ENCODE measurements at places on chromosomes 5 and 9. TPM values are rescaled to one million over a fixed set of nuclear protein-coding genes. Genes with fewer than 3 reads are reported as not detected.

FAM169A gene
- total RNA-seq: 8.9 TPM

CDO1 gene
- total RNA-seq: 16.3 TPM

RMRP gene
- total RNA-seq: 21,811 TPM

HTR1A gene
- not detected for total RNA-seq

PRR16 gene
- 10.4 TPM for total RNA-seq

BAG1 gene
- total RNA-seq: 199 TPM

PITX1 gene
- 0.18 TPM for total RNA-seq

TUSC1 gene
- total RNA-seq: 18.1 TPM

FBXO4 gene
- 4.1 TPM for total RNA-seq

LAMC3 gene
- 2.6 TPM for total RNA-seq

SGCD gene
- total RNA-seq: 151 TPM

C9 gene
- total RNA-seq: 0.70 TPM

DNA sequence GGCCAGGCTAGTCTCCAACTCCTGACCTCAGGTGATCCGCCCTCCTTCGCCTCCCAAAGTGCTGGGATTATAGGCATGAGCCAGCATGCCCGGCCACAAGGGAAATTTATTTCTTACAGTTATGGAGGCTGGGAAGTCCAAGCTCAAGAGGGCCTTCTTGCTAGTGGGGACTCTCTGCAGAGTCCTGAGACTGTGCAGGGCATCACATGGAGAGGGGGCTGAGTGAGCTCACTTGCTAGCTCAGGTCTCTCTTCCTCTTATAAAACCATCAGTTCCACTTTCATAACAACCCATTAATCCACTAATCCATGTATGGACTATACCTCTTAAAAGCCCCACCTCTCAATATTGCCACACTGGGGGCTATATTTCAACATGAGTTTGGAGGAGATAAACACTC is 5.1 kb upstream of the SPIN1 start:
- DNase-seq: no peak

DNA sequence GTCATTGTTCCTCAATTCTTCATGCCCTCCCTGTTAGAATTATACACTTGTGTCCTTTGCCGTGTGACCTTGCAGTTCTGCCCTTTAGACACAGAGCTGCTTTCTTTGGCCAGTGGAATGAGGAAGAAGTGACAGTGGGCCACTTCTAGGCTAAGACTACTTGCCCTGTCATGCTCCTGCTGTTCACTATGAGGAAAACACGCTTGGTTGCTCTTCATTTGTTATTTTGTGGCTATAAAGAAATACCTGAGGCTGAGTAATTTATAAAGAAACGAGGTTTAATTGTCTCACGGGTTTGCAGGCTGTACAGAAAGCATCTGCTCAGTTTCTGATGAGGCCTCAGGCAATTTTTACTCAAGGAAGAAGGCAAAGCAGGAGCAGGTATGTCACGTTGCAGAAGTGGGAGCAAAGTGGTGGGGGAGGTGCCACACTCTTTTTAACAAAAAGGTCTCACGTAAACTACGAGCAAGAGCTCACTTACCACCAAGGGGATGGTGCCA is 279.1 kb upstream of the DMAC1 start:
- DNase-seq: no peak

DNA sequence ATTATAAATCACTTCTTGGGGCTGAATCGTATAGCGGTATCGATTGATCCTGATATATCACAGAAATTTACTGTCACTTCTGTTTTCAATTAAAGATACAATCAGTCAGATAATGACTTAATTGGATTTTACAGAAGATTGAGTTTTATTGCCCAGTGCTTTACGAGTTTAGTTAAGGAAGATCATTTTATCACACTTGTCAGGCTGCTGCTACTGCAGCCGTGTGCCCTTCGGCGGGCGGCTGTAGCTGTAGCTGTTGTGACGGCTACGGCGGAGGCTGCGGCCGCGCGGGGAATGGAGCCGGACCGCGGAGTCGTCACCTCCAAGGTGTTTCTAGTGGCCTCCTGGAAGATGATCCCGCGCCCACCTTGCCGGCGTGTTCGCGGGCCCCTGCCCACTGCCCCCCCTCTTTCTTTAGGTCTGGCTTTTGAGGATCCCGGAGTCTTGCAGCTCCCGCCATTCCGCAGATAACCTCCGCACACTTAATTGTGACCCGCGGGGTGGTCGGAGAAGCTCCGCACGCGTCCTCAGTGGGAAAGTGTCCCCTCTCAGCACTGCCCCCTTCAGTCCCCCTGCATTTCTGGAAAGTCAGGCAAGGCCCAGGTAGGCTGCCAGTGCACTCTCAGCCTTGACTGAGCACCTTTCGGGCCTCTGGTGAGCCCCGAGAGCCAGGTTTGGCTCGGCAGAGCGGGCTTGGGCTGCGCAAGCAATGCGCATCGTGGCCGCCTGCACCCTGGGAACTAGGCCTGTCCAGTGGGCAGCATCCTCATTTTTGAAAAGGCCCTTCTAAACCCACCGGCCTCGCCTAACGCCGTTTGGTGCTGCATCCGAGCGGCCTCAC is 6.9 kb upstream of the DMRT3 start:
- no peak for DNase-seq

DNA sequence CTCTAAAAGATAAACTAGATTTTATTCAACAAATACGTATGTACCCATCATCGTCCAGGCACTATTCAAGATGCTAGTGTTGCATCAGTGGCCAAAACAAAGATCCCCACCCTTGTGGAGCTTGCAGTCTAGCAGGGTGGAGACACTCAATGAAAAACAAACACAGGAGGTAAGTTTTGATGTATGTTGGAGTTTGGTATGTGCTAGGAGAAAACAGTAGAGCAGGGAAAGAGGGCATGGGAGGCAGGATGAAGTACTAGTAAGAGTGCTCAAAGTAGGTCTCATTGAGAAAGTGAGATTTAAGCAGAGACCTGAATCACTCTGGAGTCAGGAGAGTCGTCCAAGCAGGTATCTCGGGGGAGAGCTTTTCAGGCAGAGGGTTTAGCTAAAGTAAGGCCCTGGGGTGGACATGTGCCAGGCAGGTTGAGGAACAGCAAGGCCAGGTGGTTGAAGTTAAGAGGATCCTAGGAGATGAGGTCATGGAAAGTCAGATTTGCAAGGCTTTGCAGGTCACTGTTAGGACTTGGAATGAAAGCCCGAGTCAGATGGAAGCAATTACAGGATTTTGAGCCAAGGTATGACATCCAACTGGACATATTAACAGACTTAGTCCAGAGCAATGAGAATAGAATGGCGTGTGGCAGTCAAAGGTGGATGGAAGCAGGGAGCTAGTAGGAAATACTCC is 9.2 kb downstream of the SNX18 start:
- no peak for DNase-seq

DNA sequence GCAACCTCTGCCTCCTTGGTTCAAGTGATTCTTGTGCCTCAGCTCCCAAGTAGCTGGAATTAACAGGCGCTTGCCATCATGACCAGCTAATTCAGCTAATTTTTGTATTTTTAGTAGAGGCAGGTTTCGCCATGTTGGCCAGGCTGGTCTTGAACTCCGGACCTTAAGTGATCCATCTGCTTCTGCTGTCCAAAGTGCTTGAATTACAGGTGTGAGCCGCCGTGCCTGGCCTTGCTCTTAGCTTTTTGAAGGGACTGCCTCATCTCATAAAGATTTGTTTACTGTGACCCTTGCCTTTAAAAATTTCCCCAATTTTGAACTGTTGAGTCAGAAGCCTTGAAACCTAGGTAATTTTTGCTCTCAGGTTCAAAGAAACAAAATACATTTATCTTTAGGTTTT is 17.3 kb downstream of the GPBP1 start:
- DNase-seq: no peak

- no peak for DNase-seq
These were observed 115.7 kb downstream of the WNK2 start for GRCh38 chr9:93299418-93300174.

DNA sequence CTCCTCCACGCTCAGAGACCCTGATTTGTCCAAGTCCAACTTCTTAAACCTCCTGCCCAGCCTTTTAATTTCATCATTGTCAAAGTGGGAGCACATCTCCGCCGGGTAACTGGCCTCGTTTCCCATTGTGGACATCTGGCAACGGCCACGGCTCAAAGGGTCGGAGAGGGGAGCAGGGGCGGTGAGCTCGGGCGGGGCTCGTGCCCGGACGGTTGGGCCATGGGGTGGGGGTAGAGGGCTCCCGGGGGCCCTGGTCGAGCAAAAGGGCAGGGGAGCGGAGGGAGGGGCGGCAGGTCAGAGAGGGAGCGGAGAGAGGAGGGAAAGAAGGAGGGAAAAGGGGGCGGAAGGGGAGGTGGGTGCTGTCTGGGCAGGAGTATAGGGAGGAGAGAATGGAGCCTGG is at the start of gene PPP3R2:
Gene PPP3R2, minus strand, starts transcription at position 174 of the 400 bp plus-strand sequence. Its CDS starts 48 bp downstream, at position 126.
- no peak for DNase-seq

- DNase-seq: no peak
These were observed at the start of gene TRAF1 for GRCh38 chr9:120926397-120926928. Gene TRAF1, minus strand, starts transcription at chr9:120926796. Its CDS starts 721 bp downstream, at chr9:120926075.

GRCh38 chr9:114968671-114969070 is 38.3 kb upstream of the TNFSF8 start:
- DNase-seq: no peak

DNA sequence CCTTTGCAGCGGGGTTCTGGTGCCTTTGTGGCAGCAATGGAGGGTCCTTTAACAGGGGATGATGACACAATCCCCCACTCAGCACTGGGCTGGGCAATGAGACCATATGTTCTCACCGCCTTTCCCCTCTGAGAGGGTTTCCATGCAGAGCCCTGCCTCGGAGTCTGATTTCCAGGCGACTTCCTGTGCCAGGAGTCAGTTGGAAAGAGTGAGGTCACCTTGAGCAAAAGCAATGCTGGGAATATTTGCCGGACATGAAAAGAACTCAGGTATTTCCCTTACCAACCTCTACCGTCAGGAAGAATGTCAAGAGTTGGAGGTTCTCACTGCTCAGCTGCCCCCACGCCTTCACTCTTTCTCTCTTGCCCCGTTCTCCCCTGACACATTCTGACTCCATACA is 284.2 kb upstream of the IRX1 start:
- no peak for DNase-seq

DNA sequence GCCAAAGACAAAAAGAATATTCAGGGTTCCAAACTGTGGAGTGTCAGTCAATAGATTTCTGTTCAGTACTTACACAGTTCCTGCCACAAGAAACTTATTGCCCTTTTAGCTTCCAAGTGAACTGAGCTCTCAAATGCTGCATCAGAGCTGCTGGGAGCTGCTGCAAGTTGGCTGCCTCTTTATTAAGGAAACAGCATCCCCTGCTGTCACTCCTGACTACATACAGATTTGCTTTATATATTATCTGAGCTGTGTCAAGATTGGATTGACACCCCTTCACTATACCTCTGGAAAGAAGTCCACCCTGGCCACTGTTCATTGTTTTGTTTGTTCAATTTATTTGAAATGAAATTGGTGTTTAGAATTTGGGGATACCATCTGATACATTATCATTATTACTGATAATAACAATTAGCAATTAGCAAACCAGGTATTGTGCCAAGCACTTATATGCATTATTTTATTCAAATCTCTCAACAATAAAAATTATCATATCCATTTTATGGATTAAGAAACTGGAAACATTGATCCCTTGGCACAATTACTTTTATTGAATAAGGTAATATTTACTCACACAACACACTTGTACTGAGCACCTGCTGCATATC is 16.4 kb upstream of the C5orf58 start:
- DNase-seq: no peak

- no peak for DNase-seq
These were observed 69.3 kb downstream of the CTSL start for GRCh38 chr9:87795178-87795577.

GRCh38 chr9:93656426-93657239 is 80.2 kb downstream of the PHF2 start:
- DNase-seq: peak; percentile 32

DNA sequence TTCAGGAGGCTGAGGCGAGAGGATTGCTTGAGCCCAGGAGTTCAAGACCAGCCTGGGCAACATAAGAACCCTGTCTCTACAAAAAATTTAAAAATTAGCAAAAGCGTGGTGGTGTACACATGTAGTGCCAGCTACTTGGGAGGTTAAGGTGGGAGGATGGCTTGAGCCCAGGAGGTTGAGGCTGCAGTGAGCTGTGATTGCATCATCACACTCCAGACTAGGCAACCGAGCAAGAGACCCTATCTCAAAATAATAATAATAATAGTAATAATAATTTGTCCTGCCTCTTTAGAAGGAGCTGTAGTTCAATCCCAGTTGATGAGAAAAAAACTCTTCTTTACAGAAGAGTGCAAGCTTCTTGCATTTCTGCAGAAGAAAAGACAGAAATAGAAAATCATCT is 10.0 kb upstream of the CD74 start:
- no peak for DNase-seq

- DNase-seq: no peak
These were observed 343.3 kb upstream of the KLF4 start for GRCh38 chr9:107832871-107833270.

DNA sequence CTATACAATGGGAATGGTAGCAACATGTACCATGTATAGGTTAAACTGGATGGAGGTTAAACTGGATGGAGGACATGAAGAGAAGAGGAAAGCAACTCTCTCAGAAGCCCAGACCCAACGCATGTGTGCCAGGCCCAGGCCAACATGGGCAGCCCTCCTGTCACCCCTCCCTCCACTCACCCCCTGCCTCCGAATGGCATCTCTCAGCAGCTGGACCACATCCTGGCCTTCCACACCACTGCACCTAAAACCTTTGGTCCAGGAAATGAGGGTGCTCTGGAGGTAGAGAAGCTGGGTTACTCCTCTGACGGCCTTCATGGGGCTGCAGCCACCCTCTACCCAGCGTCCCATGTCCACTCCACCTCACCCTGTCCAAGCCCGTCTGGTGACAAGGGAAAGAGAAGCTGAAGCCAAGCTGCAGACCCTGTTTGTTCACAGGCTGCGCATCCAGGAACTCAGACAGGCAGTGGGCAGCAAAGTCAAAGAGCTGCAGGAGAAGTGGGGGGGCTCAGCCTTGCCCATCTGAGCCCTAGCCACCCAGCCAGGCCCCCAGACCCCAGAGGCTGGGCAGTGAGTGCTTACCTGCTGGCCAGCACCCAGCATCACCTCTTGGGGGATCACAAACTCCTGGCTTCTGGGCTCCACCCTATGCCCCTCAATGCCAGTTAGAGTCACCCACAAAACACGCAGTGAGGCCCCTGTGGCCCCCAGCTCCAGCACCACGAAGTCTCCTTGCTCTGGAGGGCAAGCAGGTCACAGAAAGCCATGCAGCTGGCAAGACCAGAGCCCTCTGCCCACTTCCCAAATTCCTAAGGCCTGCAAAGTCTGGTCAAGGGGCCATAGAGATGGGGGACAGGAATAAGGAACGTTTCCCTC is 8.5 kb downstream of the HK3 start:
- no peak for DNase-seq

DNA sequence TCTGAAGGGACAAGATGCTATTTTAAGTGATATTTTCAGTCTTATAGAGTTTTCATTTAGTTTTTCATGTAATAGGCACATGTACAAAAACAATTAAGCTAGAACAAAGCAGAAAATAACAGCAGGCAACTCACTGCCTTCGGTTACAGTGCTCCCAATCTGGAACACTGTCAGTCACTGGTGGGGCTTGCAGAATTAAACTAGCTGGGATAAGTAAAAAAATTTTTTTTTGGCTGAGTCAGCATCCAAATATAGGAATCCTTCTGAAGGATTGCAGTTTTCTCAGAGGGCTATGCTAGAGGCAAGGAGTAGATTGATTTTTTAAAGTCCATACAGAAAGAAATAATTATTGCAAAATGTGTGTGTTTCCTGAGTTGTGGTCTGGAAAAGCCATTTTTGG is 250.2 kb upstream of the RFX3 start:
- no peak for DNase-seq

All from right cardiac atrium (tissue), 5 donors.